Activated T-cell treated with anti-CD3 and anti-CD28 coated beads, Interleukin-2, amount 50 U/mL, for 48 hours (primary cell): ENCODE measurements at places on chromosomes 3 and 15.

GRCh38 chr3:131072845-131073244 is 46.2 kb downstream of the NEK11 start:
- no peak for DNase-seq

DNA sequence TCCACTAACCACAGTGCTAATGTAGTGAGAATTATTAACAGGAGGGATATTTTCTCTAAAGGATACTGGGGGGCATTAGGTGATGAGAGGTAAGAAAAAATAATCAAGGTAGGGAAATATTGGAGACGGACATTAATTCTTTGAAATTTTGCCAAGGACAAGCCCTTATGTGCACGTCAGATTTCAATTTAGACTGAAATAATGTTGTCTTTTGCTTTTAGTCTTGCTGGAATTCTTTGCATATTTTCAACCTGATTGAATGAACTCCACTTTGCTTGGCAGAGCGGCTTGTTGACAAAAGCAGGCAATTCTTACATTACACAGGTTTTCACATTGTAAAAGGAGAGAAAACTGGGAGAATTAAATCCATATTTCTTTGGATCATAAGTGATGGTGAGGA is 25.0 kb upstream of the C3orf52 start:
- DNase-seq = no peak

GRCh38 chr3:68428495-68428894 is 503.9 kb downstream of the TAFA4 start:
- no peak for DNase-seq

- DNase-seq = no peak
Observed at GRCh38 chr3:16103472-16103871, 71.0 kb upstream of the GALNT15 start.

DNA sequence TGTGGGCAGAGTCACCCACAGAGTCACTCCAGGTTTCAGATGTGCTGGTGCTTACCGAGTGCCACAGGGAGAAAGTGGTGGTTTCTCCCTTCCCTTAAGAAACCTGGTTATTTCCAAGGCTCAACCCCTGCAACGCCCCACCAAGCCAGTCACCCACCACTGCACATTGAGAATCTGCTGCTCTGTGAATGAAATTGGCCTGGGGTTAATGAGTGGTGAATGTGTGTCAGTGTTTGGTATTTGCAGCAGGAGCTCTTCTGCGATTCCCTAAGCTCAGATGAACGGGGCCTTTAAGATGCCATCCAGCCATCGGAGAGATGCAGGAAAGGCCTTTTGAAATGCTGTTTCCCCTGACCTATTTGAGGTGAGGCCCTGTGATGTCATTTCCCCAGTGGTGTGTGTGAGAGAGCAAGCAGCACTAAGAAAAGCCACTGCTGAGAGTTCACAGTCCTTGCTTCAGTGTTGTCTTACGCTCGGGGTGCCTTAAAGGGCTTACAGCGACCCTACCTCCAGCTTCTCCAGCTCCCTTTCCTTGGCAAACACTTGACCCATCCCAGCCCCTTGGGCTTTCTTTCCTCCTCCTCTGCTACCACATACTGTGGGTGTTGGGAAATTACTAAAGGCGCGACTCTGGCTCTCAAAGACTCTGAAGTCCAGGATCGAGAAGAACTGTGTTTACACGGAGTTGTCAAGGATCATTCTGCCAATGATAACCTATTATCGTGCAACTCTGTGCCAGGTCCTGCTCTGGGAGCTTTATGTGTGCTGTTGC is 68.9 kb downstream of the SMAD3 start:
- DNase-seq = peak; percentile 69

- no peak for DNase-seq
Observed at GRCh38 chr3:9198899-9199335, 50.5 kb downstream of the SRGAP3 start.

DNA sequence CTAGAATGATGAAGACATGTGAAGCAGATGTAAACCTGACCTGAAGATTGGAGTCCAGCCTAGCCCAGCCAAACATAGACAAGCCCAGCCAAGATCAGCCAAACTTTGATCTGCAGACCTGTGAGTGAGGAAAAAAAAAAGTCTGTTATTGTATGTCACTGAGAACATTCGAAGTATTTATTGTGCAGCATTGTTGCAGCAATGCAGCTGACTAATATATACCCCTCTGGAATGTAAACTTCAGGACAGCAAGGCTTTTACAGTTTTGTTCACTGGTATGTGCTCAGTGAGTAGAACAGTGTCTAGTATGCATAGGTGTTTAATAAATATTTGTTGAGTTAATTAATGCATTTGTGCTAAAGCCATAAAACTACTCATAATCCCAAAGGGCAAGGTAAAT is 23.4 kb downstream of the TMEM202 start:
- no peak for DNase-seq

GRCh38 chr3:168581771-168582225 is 486.1 kb upstream of the GOLIM4 start:
- no peak for DNase-seq

DNA sequence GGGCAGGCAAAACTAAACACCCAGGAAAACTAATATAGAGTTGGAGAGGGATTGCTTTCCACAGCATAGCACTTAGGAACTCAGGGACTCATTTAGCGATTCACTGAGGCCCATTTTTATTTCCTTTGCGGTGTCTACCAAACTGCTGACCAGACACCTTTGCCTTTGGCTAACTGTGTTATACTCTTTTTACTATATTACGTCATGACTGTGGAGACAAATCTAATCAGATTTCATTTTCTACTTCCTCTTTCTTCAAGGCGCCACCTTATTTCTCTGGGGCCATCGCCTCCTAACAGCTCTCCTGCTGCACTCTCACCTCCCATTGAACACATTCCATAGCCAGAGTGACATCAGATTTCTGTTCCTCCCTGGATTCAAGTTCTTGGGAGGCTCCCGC is 215.7 kb upstream of the WNT5A start:
- no peak for DNase-seq

GRCh38 chr3:23859012-23859743 is 53.4 kb downstream of the UBE2E1 start:
- DNase-seq = no peak

GRCh38 chr3:8757551-8758518 is 11.6 kb downstream of the OXTR start:
- no peak for DNase-seq

DNA sequence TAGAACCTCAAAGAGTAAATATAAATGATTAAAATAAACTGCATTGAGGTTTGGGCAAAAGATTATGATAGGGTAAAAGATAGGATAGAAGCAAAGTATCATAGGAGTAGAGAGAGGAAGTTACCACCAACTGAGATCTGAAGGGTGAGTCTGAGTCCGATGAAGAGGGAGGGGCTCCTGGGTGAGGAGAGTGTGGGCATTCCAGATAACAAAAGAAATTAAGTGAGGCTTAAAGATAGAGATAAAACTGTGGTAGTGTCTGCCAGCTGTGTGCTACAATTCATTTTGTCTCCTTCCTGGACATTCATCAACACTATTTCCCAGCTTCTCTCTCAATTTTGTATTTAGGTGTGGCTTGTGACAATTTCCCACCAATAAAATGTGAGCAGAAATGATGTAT is 343.0 kb upstream of the PLSCR5 start:
- no peak for DNase-seq

- DNase-seq = no peak
Observed at GRCh38 chr3:58470363-58471024, 21.4 kb upstream of the KCTD6 start.

- no peak for DNase-seq
Observed at GRCh38 chr3:171615686-171616085, 155.5 kb upstream of the TNIK start.

GRCh38 chr3:39474126-39474515 is 6.6 kb downstream of the MOBP start:
- no peak for DNase-seq

DNA sequence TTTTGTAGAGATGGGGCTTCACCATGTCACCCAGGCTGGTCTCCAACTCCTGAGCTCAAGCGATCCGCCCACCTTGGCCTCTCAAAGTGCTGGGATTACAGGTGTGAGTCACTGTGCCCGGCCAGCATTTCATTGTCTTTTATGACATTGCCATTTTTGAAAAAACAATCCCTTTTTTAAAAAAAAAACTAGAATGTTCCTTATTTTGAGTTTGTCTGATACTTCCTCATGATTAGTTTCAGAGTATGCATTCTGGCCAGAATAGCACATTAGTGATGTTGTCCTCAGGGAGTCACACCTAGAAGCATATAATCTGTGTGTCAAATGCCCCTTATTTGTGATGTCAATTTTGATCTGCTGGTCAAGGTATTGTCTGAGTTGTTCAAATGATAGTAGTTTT is 21.2 kb upstream of the NMD3 start:
- no peak for DNase-seq

- no peak for DNase-seq
Observed at GRCh38 chr3:177607589-177607988, 410.3 kb upstream of the TBL1XR1 start.

GRCh38 chr15:32834156-32834555 is 116.4 kb downstream of the GREM1 start:
- DNase-seq = no peak

GRCh38 chr15:78790027-78790426 is 21.2 kb downstream of the ADAMTS7 start:
- DNase-seq = no peak

DNA sequence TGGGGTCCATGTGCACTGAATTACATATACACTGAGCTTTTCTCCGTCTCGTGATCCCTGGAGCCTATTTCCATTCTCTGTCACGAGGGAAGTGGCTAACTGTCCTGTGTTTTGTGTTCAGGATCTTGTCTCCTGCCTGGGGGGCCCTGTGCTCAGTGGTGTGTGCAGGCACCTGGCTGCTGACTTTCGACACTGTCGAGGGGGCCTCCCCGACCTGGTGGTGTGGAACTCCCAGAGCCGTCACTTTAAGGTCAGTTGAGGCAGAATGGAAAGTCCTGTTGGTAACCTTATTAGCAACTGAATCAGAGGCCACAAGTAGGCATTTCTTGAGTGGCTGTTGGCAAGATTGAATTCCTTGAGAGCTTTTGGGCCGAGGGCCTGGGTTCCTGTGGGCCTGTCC is 26.7 kb downstream of the FAN1 start:
- no peak for DNase-seq

- DNase-seq = no peak
Observed at GRCh38 chr3:11379238-11379823, 107.1 kb downstream of the ATG7 start.

DNA sequence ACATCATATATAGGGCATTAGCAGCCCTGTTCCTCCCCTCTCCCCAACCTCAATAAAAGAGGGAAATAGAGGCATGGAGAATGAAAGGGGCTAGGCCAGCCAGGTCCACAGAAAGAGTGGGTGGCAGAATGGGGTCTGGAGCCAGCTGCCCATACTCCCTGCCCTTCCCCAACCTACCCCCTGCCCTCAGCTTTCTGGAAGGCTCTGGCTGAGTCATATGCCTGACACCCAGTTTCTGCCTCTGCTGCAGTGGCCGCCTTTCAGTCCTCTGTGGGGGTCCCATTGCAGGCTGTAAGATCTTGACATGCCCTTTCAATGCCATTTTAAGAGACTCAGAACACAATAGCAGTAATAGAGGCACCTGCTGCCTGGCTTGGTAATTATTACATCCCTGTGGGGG is 95.7 kb downstream of the LINGO1 start:
- no peak for DNase-seq
